ENCODE measurements at places on chromosomes 5 and 9.

GRCh38 chr9:120920806-120921178 is 5.8 kb downstream of the TRAF1 start:
- peak; percentile 42 for DNase-seq

DNA sequence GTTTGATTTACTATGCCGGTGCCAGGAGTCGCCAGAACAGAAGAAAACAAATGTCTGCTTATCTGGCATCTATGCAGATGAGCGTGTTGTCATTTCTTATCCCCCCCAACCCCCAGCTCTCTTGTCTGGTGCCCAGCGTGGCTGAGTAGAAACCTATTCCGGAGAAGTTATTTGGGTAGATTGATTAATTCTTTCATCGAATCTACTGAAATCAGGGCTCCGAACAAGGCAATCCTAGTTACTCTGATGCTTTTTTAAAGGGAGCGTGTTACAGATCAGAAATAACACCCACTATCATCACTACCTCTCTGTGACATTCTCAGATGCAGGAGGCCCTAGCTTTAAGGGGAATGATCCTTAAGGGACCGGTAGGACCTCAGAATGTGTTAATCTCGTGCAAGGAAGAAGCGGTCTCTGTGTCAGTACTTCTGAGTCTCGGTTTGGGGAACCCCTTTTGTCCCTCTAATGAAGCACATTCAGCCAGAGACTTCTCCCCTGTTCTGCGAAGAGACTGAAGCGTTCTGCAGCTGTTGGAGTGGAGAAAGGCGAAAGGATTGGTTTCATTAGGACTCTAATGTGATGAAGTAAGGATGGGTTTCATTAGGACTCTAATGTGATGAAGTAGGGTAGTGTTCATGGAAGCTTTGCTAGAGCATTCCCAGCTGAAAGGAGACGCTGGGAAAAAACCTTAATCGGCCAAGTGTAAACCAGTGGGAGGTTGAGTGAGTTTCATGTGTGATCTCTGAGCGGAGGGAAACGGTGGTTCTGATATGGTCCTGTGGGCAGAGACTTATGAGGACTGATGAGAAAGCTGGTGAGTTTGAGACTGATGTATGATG is 1.5 kb downstream of the PIP5K1B start:
- no peak for DNase-seq

DNA sequence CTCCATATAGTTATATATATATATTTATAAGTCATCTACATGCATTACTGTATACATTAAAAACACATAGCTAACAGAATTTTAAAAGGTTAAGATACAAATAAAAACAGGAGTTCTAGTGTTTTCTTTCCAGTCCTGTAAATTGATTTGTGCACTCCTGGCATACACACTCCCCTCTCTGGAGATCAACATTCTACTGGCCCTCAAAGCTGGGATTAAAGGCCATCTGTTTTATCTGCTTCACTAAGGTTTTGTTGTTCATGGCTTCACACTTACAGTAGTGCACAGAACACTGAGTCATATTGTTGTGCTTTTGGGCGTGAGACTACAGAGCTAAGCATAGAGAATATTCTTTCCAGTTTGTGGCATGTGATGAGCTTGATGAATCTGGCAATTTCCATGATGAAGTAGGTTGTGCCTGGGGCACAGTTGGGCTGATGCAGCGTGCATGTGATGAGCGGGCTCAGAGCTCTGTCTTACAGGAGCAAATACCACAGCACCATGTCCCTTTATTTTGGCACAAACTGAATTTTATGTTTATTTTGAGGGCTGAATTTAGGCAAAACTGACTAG is 98.2 kb downstream of the TAF11L14 start:
- DNase-seq: no peak

DNA sequence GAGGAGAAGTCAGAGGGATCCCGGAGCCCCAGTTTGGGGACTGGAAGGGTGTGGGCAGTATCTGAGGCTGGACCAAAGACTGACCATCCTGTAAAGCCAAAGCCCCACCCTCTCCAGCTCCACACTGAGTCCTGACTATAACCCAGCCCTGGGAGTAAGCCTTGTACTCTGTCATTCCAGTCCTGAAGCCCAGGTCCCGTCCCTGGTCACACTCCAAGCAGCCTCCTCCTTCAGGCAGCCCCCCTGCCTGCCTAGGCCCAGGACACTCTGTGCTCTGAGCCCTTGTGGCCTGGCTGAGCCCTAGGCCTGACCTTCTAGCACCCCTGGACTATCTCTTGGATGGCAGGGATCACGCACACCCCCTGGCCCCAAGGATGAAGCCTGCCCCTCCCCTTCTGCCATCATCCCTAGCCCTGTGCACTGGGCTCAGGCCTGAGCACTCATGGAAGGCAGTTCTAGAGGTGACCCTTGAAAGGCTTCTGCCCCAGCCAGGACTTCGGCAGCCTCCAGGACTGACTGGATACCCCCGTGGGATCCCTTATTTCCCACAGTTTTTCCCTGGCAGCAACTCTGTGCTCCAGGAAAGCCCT is 28.0 kb upstream of the ENHO start:
- DNase-seq: no peak

Measured in CD4-positive, alpha-beta T cell treated with Interleukin-21 for 1 hour (primary cell).